Stimulated activated CD8-positive, alpha-beta memory T cell treated with anti-CD3 and anti-CD28 coated beads, Interleukin-15, amount 100 ng/mL, for 4 hours (primary cell): ENCODE measurements at places on chromosomes 7 and 10.

GRCh38 chr7:34718867-34719266 is 60.8 kb downstream of the NPSR1 start:
- no peak for DNase-seq

DNA sequence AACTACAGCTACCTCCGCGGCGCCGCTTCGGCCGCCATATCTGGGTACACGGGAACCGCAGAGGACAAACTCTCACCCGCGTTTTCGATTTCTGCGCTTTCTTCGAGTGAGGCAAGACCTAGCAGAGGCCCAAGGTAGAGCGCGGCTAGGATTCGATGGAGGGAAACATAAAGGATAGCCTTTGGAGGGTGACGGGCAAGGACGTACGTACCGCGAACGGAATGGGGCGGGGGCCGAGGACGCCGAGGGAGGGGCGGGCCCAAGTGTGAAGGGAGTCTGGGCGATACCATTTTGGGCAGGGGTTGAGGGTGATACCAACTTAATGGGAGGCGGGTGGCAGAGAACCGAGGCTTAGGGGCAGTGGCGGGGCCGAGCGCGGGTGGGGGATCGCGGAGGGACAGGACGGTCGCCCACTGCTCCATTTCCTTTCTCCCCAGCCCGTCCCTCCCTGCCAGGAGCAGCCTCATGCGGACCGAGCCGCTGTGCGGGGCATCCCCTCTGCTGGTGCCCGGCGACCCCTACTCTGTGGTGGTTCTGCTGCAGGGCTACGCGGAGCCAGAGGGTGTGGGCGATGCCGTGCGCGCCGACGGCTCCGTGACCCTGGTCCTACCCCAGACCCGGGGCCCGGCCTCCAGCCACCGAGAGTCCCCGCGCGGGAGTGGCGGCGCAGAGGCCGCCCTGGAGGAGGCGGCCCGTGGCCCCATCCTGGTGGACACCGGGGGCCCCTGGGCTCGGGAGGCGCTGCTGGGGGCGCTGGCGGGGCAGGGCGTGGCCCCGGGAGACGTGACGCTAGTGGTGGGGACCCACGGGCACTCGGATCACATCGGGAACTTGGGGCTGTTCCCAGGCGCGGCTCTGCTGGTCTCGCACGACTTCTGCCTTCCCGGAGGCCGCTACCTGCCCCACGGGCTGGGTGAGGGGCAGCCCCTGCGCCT is at the start of gene MBLAC1:
TSS of gene MBLAC1 (plus strand) at position 37 of the 935 bp plus-strand sequence. CDS start at position 466, 429 bp downstream.
- DNase-seq = peak; percentile 80

- no peak for DNase-seq
Observed at GRCh38 chr10:80870282-80870681, 332.6 kb downstream of the SH2D4B start.

- DNase-seq = no peak
Observed at GRCh38 chr7:96685353-96685752, 24.3 kb downstream of the SEM1 start.

- no peak for DNase-seq
Observed at GRCh38 chr7:116653204-116653603, 18.8 kb upstream of the MET start.

DNA sequence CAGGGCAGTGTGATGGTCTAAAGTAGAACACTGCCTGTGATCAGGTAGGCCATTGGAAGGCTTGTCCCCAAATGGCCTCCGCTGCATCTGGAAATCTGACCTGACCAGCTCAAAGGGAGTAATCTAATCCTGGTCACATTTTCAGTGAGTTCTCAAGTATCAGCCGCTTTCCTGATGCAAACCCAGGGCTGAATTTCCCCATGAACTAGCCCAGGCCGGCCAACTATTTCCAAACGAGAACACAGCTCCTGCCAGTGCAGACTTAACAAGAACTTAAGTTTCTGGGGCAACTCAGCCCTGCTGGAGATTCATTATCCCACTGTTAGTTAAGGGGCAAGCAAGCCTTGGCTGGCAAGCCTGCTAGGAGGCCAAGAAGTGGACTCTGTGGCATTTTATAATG is 59.6 kb upstream of the FAM180A start:
- no peak for DNase-seq

GRCh38 chr7:87344446-87344845 is 1.0 kb upstream of the CROT start:
- DNase-seq = no peak

DNA sequence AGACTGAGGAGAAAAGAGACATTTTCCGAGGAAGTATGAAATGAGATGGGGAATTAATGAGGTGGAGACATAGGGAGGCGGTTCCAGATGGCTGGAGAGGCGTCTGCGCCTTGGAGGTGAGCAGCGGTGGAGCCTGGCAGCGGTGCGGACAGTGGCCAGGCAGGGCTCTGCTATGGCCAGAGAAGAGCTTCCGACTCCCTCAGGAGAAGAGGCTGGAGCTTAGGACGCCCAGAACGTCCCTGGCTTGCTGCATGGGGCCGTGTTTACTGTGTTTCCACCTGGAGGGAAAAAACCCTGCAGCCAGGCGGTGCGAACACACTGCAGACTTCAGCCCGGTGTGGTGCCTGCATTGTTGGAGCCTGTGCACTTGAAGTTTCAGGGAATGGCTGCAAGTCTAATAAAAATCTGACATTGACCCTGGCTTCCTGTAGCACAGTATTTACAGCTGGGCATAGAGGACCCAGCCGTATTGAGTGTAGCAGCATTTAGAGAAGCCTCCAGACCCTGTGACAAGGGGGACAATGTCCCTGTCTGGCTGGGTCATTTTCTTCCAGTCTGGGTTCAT is 447.1 kb upstream of the MKI67 start:
- no peak for DNase-seq

DNA sequence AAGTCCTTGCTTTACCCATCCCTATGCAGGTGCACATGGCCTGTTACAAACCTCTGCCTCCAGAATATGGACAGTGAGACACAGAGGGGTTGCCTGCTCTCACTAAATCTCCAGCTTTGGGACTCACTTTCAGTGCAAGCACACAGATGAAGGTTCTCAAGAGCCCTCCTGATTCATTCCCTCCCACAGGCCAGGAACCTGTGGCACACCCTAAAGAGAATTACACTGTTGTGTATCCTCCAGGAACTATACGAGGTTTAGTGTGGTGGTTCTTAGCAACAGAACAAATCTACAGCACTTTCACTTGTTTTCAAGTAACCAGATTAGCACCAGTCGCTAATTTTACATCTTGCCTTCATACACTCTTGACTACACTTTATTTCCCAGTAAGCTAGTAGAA is 192.3 kb downstream of the PLXNA4 start:
- no peak for DNase-seq

GRCh38 chr10:85047979-85048378 is 719.6 kb downstream of the CCSER2 start:
- DNase-seq = no peak

- DNase-seq = no peak
Observed at GRCh38 chr10:125206623-125207022, 46.3 kb upstream of the CTBP2 start.

GRCh38 chr10:95508730-95509129 is 52.4 kb downstream of the SORBS1 start:
- DNase-seq = no peak

GRCh38 chr10:27661514-27662286 is 83.9 kb downstream of the MKX start:
- DNase-seq = no peak

- no peak for DNase-seq
Observed at GRCh38 chr7:142598297-142598696, 151.0 kb upstream of the PRSS1 start.

GRCh38 chr10:46557319-46558121 is 1.1 kb upstream of the GPRIN2 start:
- no peak for DNase-seq

DNA sequence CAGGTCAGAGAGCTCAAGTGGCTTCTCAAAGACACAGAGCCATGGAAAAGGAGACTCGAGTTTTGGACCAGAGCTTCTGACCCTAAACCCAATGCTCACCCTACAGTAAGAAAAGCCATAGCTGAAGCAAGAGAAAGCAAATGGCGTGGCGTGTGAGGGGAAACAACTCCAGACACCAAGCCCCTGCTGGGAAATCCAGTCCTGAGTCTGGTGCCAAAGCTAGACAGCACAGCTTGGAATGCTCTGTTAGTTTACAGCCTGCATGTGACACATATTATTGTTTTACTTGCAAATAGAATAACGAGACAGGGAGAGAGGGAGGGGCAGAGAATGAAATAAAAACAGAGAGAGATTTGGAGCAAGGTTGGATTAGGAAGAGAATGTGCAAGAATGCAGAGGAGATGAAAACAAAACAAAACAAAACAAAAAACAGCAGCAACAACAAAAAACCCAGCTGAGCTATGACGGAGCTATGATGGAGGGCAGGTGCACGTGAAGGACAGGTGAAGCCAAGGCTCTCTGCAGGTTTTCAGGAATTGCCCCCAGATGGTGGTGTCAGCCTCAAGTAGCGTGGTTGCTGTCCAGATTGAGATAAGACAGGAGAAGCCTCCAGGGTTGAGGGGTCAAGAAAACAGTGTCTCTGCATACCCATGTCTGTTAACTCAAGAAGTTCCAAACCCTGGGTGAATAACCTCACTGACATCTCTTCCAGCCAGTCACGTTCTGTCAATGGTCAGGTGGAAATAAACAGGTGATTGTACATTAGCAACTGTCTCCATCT is 69.7 kb upstream of the LRRC18 start:
- DNase-seq = no peak

- no peak for DNase-seq
Observed at GRCh38 chr10:112990271-112990670, 40.2 kb downstream of the TCF7L2 start.
